ENCODE measurements at places on chromosomes 7 and 10. TPM values are rescaled to one million over a fixed set of nuclear protein-coding genes. Genes with fewer than 3 reads are reported as not detected.

The OR2A12 gene
- total RNA-seq: 0.06 TPM

The CYP2W1 gene
- 8.1 TPM for total RNA-seq

The DLX6 gene
- total RNA-seq: not detected

DNA sequence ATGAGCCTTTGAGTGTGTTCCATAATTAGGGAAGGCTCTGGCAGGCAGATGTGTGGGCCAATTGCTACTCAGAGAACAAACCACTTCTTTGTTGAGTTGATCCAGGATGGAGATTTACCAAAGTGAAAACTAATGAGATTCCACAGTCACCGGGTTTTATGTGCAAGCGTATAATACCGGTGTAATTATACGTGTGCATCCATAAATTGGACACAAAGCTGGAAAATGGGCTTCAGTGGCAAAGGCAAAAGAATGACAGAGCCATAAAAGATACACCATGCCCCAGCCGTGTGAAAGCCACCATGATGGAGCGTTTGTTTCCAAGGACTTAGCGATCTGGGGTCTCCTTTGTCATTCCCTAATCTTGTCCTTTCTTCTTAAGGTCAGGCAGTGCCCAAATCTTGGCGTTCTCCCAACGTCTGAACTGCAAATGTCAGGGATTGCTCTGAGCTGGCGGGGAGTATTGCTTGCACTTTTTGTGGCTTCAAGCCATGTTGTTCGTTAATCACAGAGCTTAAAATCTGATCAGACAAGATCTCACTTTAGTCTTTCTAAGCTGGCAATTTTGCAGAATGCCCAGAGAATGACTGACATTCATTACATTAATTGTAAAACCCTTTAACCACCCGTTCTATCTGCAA lies 70.1 kb downstream of the NPTX2 start:
- peak; percentile 4 for DNase-seq

DNA sequence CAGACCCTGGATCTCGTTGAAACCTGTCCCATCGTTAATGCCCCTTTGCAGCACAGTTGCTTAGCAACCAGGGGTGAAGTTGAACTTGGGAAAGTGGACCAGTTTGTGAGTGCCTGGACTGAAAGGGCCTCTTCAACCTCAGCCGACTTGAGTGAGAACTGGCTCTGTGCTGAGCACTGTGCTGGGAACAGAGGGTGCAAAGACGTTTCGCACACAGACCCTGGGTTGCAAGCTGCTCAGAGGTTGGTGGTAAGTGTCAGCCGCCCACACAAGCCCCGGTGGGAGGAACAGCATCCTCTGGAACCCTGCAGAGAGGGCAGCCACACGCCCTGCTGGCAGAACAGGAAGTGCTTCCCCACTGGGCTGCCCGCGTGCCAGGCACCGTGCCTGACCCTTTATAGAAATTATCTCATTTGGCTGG lies 89.2 kb downstream of the CARD11 start:
- no peak for DNase-seq
